ENCODE measurements at places on chromosomes 4 and X. TPM values are rescaled to one million over a fixed set of nuclear protein-coding genes. Genes with fewer than 3 reads are reported as not detected.

DNA sequence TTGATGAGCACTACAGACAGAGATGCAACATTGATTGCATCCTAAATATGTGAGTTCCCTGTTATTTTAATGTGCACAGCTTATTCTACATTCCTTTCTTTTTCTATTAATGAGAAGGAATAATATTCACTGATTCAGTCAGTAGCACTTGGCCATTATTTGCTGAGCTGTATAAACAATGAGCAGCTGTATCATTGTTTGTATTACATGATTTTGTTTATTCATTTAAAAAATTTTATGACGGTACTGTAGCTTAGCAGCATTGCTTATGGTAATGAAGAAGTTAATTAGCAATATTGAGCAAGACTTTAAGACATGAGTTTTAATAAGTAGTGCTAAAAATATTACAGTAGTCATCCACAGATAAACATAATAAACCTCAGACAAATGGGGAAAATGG lies 582.0 kb downstream of the ADGRL3 start:
- DNase-seq: no peak

Gene UBA6
- total RNA-seq: 78.2 TPM

Gene SPANXA2
- not detected for total RNA-seq

DNA sequence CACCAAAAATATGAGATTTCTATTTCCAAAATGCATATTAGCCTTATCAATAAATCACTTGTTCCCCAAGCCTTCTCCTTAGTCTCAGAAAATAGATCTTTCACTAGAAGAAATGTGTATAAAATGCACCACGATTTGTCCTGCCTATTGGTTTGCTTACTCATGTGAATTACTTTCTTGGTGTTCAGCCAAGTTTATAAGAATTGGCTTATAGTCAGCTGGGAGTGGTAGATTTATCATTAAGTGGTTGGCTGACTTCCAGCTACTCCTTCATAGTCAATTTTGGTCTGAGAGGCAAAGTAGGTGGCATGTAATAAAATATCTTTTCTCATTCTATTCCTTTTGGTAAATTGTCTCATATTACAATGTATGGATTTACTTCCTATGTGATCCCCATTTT lies 1.3 kb downstream of the SULT1E1 start:
- DNase-seq: no peak

Gene MSMO1
- 93.1 TPM for total RNA-seq

DNA sequence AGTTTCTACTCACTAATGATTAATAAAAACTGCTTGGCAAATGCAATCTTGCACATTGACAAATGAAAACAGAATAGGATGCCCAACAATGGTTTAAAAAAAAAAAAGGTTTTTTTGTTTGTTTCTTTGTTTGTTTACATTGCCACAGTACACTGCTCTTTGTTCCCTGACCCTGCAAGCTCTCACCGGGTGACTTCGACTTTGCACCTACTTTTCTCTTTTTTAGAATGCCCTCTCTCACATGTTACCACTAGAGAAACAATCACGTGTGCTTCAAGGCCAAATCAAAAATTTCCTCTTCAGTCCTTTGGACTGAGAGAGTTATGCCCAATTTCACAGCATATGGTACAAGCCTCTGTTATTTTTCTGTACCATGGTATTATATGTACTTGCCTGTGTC lies 101.5 kb downstream of the DMD start:
- DNase-seq: no peak

GRCh38 chr4:139876337-139876941 lies 210.8 kb downstream of the MGST2 start:
- DNase-seq: no peak
